ENCODE measurements at places on chromosomes 4 and X. TPM values are rescaled to one million over a fixed set of nuclear protein-coding genes. Genes with fewer than 3 reads are reported as not detected.

The YIPF7 gene
- not detected for total RNA-seq

The DCAF8L2 gene
- total RNA-seq, result 0.05 TPM

The BEX4 gene
- 11.6 TPM for total RNA-seq

The UBL4A gene
- 59.8 TPM for total RNA-seq

The UGT2A3 gene
- not detected for total RNA-seq

The CSN1S1 gene
- total RNA-seq, result not detected

The LDOC1 gene
- total RNA-seq, result 9.7 TPM

The SSX2 gene
- total RNA-seq, result 4.5 TPM

The COL4A6 gene
- not detected for total RNA-seq

The FGFRL1 gene
- total RNA-seq, result 102 TPM

The GLUD2 gene
- 2.2 TPM for total RNA-seq

The PNMA5 gene
- total RNA-seq, result not detected

The IL2RG gene
- total RNA-seq, result not detected

The EXOSC9 gene
- 52.2 TPM for total RNA-seq

The GABRB1 gene
- not detected for total RNA-seq

The NIPAL1 gene
- total RNA-seq, result 4.1 TPM

The FMR1 gene
- total RNA-seq, result 29.9 TPM

The XPNPEP2 gene
- not detected for total RNA-seq

The PROM1 gene
- total RNA-seq, result 0.11 TPM

The CCKAR gene
- not detected for total RNA-seq

The MAGEB3 gene
- not detected for total RNA-seq

The TRAM1L1 gene
- 1.5 TPM for total RNA-seq

The CPLX1 gene
- 0.05 TPM for total RNA-seq

The JAKMIP1 gene
- total RNA-seq, result not detected

The THOC2 gene
- 80.1 TPM for total RNA-seq

The NEIL3 gene
- 10.7 TPM for total RNA-seq

The SHROOM2 gene
- total RNA-seq, result 27.6 TPM

The TGIF2LX gene
- total RNA-seq, result not detected

The GUCY1A1 gene
- not detected for total RNA-seq

The NEUROG2 gene
- 0.26 TPM for total RNA-seq

The PNCK gene
- total RNA-seq, result 2.5 TPM

The POU3F4 gene
- total RNA-seq, result not detected

The PASD1 gene
- 0.05 TPM for total RNA-seq

The RASL11B gene
- total RNA-seq, result not detected
